ENCODE measurements at places on chromosomes 5 and 9. TPM values are rescaled to one million over a fixed set of nuclear protein-coding genes. Genes with fewer than 3 reads are reported as not detected.

POU5F2 gene
- 0.16 TPM for total RNA-seq

CLIC3 gene
- 4.7 TPM for total RNA-seq

TMEM215 gene
- not detected for total RNA-seq

DRD1 gene
- total RNA-seq, result not detected

AJM1 gene
- total RNA-seq, result 2.7 TPM

CA9 gene
- total RNA-seq, result 8.3 TPM

MARVELD2 gene
- total RNA-seq, result 0.32 TPM

CENPH gene
- 12.0 TPM for total RNA-seq

CD180 gene
- not detected for total RNA-seq

SV2C gene
- not detected for total RNA-seq

PLPP7 gene
- 15.7 TPM for total RNA-seq

UNC5A gene
- 0.97 TPM for total RNA-seq

ITGA2 gene
- total RNA-seq, result 10.5 TPM

HK3 gene
- total RNA-seq, result 0.65 TPM

GRIN3A gene
- not detected for total RNA-seq

TOR4A gene
- 15.6 TPM for total RNA-seq

PROB1 gene
- total RNA-seq, result 1.5 TPM

CAPSL gene
- not detected for total RNA-seq

RNF180 gene
- total RNA-seq, result 2.5 TPM

C7 gene
- total RNA-seq, result 1,610 TPM

DOCK8 gene
- 0.36 TPM for total RNA-seq

FSD1L gene
- total RNA-seq, result 0.81 TPM

LECT2 gene
- not detected for total RNA-seq

FOXD4L6 gene
- total RNA-seq, result not detected

STOM gene
- 118 TPM for total RNA-seq

SLC25A48 gene
- total RNA-seq, result not detected

TNC gene
- 0.18 TPM for total RNA-seq

GRIN1 gene
- total RNA-seq, result not detected

LIFR gene
- total RNA-seq, result 38.2 TPM

SLC22A4 gene
- 5.2 TPM for total RNA-seq

MED10 gene
- 22.9 TPM for total RNA-seq

ZNF608 gene
- total RNA-seq, result 10.3 TPM

IL7R gene
- 4.2 TPM for total RNA-seq

FAM151B gene
- total RNA-seq, result 5.7 TPM

ITK gene
- not detected for total RNA-seq

GM2A gene
- 15.0 TPM for total RNA-seq

SLC1A3 gene
- 5.0 TPM for total RNA-seq

ANKRD18B gene
- total RNA-seq, result not detected

CYLC2 gene
- not detected for total RNA-seq

SLC26A2 gene
- total RNA-seq, result 15.6 TPM

PRRT1B gene
- not detected for total RNA-seq

IRGM gene
- not detected for total RNA-seq

ZNF300 gene
- 4.5 TPM for total RNA-seq

CDX1 gene
- not detected for total RNA-seq

ADRA1B gene
- total RNA-seq, result 5.2 TPM

TRIM7 gene
- total RNA-seq, result 2.5 TPM
